Uterus (tissue), 4 donors: ENCODE measurements at places on chromosomes 13 and 19.

GRCh38 chr19:16449330-16449961 is 22.3 kb downstream of the EPS15L1 start:
- DNase-seq: no peak

- no peak for DNase-seq
These were observed 902.3 kb upstream of the MIR17HG start for GRCh38 chr13:90445179-90445578.

GRCh38 chr19:17244618-17245534 is 843 bp downstream of the NR2F6 start:
- DNase-seq: peak; percentile 60

- DNase-seq: no peak
These were observed 27.3 kb downstream of the TM9SF2 start for GRCh38 chr13:99528547-99528946.

- DNase-seq: peak; percentile 23
These were observed 509 bp downstream of the TPP2 start for GRCh38 chr13:102597029-102597961.
